ENCODE measurements at places on chromosomes 6 and 20.
A peak's percentile ranks its signal among the peaks of the same experiment; 100 is the strongest.

DNA sequence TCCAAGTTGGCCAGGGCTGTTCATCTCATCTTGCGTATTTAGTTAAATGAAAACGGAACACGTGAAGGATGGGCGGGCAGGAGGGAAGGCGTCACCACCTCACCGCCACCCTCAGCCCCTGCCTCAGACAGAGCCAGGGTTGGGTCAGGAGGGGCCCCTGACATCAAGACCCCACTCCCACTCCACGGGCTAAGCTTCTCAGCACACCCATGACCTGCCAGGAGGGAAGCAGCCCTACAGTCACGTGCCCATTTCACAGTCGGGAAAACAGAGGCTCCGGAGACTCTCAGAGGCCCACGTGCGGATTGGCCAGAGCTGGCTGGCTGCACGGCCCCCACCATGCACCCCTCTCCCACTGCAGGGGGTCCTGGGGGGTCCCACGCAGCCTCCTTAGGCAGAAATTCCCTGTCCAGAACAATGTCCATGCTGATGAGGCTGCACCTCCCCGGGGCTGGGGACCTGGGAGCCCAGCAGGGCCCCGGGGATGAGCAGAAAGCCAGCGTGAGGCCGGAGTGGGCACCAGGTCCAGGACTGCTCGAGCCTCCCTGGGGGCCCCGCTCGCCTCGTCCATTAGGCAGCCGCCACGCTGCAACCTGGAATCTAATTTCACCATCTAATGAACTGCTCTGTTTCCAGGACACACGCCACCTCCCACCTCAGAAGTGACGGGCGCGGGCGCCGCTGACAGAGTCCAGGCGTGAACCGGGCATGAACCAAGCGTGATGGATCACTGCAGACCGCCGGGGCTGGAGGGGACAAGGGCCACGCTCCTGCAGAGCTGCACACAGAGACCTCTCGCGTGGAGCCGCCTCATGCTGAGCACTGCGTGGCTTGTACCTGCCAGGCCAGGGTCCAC, 15.8 kb downstream of the KCNQ2 start:
- no peak for DNase-seq

DNA sequence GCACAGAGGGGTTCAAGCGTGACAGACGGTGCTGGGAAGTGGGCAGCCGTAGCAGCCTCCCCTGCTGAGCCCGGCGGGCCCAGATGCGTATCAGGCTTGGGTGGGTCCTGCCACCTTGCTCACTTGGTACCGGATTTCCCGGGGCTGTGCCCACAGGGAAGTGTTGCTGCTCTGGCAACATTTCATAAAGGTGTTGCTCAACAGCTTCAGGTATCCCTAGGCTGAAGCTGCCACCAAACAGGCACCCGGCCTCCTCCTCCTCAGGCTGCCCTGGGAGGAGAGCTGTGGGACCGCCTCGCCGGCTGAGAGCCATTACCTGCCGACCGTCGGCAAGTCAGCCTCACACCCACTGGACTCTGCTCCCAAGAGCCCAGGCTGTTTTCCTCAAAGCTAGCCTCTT, 11.5 kb downstream of the PSMG4 start:
- no peak for DNase-seq

DNA sequence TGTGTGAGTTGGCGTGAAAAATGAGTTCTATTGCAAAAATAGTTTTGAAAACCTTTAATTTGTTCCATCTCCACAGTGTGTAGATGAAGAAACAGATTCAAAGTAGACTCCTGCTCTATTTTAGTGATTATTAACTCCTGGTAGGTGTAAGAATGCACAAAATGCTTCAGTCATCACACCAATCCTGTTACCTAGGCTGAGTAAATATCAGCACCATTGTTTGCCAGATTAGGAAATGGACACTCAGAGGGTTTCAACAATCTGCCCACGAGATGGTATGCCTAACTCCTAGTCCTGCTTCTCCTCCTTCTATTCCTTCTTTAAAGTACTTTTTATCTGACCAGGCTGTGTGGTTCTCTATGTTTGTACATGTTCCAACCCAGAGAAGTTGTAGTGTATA, 108.9 kb upstream of the AHI1 start:
- no peak for DNase-seq

GRCh38 chr20:62406635-62407176, 379 bp downstream of the CABLES2 start:
- DNase-seq, result no peak

GRCh38 chr6:3819161-3820110, 29.7 kb upstream of the FAM50B start:
- no peak for DNase-seq

- DNase-seq, result no peak
These were observed 150.7 kb downstream of the FRK start for GRCh38 chr6:115909923-115910546.

DNA sequence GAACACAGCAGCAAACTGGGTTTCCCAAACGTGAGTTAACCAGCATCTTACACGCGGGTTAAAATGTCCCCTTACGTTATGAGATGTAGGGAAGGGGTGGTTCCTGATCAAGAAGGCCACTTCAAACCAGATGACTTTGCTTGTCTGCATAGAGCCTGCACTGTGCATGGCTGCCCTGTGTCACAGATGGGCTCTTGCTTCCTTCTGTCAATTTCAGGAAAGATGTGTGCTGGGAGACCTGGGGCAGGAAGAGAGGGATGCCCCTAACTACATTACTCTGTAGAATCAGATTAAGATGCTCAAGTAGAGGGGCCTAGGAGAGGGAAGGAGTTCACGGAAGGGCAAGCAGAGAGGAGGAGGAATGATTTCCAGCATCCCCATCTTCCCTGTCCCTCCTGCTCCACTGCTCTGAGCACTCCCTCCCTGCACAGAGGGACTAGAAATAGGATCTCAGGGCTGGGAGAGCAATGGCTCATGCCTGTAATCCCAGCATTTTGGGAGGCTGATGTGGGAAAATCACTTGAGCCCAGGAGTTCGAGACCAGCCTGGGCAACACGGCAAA, 63.5 kb upstream of the ZMYND8 start:
- no peak for DNase-seq

GRCh38 chr6:84021625-84022024, 11.9 kb upstream of the MRAP2 start:
- no peak for DNase-seq

GRCh38 chr6:96520171-96521115, 1.2 kb upstream of the UFL1 start:
- no peak for DNase-seq

- DNase-seq, result no peak
These were observed 2.6 kb upstream of the NOTCH4 start for GRCh38 chr6:32226434-32226833.

GRCh38 chr6:149864578-149865535, 698 bp upstream of the LRP11 start:
- peak; percentile 68 for DNase-seq

GRCh38 chr20:37449276-37449675, 71.8 kb upstream of the NNAT start:
- no peak for DNase-seq

DNA sequence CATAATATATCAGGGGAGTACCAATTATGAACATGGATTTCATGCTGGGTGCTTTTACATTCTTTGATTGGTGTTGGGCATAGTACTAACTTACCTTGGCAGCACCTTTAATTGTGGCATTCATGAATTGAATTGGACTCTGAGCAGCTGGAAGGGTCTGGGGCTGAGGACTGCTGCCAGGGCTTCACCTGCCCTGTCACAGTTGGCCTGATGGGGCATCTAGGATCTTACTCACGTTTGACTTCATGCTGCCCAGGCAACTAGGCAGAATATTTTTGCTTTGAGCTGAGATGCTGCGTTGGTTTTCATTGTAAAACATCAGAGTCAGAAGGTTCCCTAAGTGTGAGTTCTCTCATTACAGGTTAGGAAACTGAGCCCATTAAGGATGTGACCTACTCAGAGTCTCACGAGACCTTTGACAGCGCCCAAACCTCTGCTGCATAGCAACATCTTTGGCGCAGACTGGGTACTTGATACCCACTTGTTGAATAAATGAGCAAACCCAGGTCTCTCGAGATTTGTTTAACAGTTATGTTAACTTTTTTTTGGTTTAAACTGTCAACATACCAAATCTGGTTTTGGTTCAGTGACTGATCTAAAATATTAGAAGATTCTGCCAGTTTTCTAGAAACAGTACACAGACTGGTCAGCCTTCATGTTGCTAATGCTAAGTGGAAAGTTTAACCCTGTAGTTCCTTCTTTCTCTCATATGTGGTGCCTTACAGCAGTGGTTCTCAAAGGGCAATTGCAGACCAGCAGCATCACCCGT, 104.9 kb downstream of the TCP11 start:
- no peak for DNase-seq

DNA sequence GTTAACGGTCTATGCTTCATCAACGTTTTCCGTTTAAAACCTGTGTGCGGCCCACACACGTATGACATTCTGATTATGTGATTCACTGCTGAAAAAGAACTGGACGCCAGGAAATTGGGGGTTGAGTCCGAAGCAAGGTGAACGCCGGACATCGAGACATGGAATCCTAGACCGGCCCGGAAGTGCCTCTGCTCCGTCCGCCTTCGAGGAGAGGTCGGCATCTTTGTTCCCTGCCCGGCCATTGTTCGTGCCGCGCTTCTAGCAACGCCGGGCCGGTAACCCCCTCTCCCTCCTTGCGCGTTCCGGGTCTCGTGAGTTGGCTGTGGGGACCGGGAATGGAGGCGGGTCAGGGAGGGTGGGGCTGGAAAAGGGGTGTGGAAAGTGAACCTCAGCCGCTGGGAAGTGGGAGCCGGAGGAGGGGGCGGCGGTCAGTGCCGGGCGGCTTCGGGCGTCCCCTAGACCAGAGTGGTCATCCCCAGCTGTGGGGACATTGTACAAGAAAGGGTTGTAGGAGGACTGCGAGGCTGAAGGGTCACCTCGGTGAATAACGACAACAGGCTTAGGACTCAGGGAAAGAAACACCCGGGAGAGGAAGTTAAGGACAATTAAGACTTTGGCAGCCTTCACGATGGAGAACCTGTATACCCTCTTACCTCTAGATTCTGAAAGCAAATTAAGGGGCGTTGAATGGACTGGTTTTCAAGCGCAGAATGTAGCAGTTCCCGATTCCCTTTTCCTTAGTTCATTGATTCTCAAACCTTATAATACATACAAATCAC, at the start of gene ZSCAN9:
TSS of gene ZSCAN9 (plus strand) at position 220 of the 779 bp plus-strand sequence. CDS start 1,810 bp downstream, outside the sequence.
- DNase-seq, result peak; percentile 89

DNA sequence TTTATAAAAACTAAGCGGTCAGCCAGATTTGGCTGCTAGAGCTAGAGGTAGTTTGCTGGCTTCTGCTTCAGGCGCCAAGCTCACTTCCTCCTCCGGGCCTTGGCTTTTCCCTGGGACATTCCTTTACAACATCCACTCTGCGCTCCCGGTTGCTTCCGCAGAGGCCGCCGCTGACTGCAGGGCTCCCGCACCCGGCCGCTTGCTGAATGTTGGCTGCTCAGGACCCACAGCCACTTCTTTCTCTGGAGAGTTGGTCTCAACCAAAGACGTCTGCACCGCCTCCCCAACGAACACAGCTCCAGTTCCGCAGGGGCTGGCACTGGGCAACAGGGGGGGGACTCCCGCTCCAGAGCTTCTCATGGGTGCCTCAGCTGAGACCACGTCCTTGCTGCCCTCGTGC, 282.8 kb downstream of the TFAP2C start:
- DNase-seq, result no peak

DNA sequence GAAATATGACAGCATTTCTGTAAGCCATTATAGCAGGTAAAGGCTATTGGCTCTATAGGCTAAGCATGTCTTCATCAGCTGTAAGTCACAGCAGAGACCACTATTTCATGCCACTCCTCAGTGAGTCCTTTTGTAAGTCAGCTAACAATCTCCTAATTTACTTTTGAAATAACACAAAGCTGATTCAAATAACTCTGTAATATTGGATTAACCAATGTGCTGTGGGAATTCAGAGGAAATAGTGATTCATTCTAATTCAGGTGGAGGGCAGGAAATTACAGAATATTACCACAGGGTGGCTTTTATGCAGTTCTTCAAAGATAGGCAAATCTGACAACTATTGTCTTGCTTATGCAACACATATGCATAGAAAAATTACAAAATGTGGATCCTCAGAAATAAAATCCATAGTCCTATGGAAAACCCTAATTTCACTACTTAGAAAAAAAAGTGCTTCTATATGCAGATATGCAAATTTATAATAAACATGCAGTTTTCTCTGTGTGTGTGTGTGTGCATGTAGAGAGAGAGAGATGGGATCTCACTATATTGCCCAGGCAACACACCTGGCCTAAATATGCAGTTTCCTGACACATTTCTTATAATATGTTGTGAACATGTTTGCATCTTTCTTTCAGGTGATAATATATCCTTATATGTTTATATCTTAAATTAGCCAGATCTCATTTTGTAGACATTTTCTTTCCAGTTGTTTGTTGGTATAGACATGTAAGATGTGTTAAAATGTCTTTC, 4.8 kb upstream of the SMIM28 start:
- no peak for DNase-seq

- no peak for DNase-seq
These were observed 1144.8 kb downstream of the EPHA7 start for GRCh38 chr6:92274588-92274987.

- DNase-seq, result no peak
These were observed 43.4 kb downstream of the TAF8 start for GRCh38 chr6:42093582-42094329.

- DNase-seq, result no peak
These were observed 667.2 kb downstream of the EPHA7 start for GRCh38 chr6:92752114-92752513.

DNA sequence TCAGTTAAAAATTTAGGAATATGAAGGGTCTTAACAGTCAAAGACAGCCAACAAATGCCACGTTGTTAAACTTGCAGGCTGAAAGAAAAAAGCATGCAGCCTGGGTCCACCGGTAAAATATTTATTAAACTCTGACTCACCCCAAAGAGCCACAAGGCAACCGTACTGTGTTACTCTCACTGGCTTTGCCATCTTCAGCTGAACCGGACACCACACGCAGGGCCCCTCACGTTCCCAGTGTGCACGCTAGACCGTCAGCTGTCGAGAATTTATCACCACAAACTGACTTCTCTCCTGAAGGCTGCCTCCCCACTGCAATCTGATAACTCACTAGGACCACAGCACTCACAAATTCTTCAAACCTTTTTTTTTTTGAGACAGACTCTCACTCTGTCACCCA, 30.7 kb downstream of the HUS1B start:
- DNase-seq, result peak; percentile 28

- no peak for DNase-seq
These were observed 2.2 kb upstream of the ARID1B start for GRCh38 chr6:156774863-156775405.

DNA sequence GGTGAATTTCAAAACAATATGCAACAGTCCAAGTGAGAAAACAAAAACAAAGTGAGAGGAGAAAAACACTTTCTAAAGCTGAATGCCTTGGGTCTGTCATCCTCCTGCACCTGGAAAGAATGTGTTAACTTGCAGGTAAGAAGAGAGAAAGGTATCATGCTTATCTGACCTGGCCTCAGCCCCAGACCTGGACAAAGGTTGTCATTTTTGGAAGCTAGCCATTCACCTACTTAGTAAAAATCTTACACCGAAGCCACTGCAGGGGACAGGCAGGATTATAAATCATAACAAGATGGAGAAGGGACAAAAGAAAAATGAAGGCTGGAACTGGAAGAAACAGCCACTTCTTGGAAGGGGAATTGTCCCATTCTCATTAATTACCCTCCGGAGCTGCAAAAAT, 69.4 kb downstream of the GFOD1 start:
- no peak for DNase-seq

DNA sequence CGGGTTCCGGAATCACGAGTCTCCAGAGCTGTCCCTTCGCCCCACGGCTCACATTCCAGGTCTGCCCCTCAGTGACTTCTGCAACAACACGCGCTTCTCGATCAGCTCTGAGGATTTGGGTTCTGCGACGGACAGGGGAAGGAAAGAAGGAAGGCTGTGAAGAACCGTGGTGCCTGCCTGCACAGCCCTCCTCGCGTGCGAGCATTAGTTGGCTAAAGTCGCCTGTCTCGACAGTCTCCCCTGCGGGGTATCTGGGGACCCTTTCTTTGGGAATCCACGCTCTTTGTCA, 23.1 kb downstream of the VPS52 start:
- peak; percentile 51 for DNase-seq

Measured in fibroblast of skin of abdomen (primary cell).